Stimulated activated CD8-positive, alpha-beta memory T cell treated with anti-CD3 and anti-CD28 coated beads, Interleukin-4, amount 100 ng/mL, for 4 hours (primary cell): ENCODE measurements at places on chromosomes 7 and 10.

- DNase-seq = no peak
Measured at GRCh38 chr7:24891311-24891735, 88.7 kb downstream of the OSBPL3 start.

GRCh38 chr7:110801502-110801901, 289.4 kb upstream of the LRRN3 start:
- DNase-seq = no peak

GRCh38 chr10:18737841-18738240, 78.6 kb downstream of the ARL5B start:
- no peak for DNase-seq

GRCh38 chr7:73429215-73429614, 4.4 kb upstream of the FZD9 start:
- no peak for DNase-seq

- DNase-seq = no peak
Measured at GRCh38 chr10:95306318-95306650, 15.5 kb upstream of the PDLIM1 start.

DNA sequence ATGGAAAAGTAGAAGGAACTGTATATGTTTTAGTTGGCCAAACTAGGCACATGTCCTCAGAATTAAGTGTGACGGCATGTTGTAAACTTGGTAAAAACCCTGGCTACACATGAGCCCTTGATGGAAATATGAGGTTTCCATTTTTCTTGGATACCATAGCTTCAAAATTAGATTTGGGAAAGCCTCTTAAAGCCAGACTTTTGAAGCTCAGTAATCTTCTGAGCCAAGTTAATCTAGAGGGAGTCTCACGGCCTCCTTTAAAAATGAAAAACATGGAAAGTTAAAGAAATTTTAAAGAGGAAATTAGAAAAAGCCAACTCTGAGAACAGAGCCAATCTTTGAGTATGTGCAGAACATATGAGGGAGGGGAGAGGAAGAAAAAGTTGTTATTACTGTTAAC, 376.0 kb downstream of the CTNNA3 start:
- DNase-seq = no peak

DNA sequence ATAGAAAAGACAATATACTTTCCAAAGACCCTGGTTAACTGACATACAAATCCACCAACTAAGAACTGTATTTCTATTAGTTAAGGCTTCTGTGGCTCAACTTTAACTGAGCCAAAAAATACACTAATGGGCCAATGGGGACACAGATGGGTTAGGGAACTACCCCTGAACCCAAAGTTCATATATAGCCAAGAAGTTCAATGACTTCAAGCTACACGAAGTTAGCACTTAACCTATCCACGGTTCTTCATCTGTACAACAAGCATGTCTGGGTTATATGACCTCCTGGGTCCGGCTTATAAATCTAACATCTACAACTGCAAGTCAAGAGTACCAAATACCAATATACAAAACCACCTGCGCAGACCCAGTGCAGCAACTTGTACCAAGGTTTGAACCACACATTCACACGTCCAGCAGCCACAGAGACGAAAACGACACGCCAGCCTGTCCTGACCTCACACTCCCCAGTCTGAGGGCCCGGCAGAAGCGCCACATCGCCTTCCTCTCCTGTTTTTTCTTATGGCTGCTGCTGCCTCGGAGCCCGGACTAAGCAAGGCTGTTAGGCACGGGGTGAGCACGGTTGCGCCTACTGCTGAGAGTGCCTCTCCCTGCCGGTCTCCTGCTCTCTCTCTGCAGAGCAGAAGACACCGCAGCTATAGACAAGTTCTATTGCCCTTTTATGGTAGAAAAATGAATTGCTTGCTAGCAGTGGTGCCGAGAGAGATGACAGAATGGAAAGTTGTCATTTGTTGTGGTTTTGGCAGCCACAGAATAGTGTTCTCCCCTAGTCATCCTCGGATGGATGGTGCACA, 86.3 kb downstream of the RNF216 start:
- peak; percentile 43 for DNase-seq

GRCh38 chr7:76340617-76341131, 18.1 kb downstream of the YWHAG start:
- DNase-seq = no peak

- no peak for DNase-seq
Measured at GRCh38 chr10:5776136-5776880, 36.9 kb downstream of the GDI2 start.

DNA sequence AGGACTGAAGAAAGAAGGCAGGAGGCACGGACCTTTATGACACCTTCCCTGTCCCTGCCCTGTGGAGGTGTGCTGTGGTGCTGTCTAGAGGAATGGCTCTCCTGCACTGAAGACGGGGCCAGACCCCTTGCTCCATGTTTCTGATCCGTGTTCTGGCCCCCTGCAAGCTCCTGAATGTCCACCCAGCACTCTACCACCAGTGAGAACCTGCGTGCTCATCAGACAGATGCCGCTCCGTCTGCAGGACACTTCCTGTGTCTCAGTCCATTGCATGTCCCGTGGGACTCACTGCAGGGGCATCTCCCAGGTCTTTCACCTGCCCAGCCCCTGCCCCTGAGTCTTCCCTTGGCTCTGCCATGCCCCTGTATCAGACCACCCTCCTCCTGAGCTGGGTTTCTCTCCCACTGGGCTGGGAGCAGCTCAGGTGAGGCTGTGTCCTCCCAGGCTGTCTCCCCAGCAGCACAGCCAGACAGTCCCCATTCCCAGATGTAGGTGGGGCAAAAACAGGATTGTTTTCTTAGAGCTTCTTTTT, 278.3 kb upstream of the ZNF32 start:
- DNase-seq = no peak

DNA sequence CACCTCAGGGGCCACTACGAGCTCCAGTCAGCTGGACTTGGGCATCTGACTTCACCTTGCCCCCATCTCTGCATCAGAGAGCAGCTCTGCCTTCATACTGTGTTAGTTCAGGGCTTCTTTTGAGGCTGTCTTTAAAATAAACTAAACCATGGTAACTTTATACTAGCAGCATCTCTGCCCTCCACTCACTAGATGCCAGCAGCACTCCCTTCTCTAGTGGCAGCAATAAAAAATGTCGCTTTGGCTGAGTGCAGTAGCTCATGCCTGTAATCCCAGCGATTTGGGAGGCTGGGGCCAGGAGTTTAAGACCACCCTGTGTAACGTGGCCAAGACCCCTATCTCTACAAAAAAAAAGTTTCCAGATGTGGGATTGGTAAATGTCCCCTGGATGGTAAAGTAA, 584.4 kb downstream of the INHBA start:
- no peak for DNase-seq

DNA sequence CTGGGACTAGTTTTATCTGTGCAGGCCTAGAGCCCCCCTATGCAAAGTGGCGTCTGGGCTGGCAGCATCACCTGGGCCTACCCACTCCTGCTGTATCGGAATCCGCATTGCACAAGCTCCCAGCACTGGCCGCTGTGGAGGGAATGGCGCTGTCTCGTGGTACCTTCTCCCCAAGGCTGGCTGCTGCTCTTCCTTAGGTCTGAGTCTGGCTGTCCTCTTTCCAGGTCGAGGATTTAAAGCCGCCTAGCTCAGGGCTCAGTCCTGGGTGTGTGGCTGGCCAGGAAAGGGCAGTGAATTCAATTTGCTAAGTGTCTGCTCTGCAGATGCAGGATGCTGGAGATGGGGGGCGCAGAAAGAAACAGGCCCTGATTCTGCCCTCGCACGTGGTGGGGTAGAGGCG, 44.7 kb downstream of the MGMT start:
- DNase-seq = no peak

DNA sequence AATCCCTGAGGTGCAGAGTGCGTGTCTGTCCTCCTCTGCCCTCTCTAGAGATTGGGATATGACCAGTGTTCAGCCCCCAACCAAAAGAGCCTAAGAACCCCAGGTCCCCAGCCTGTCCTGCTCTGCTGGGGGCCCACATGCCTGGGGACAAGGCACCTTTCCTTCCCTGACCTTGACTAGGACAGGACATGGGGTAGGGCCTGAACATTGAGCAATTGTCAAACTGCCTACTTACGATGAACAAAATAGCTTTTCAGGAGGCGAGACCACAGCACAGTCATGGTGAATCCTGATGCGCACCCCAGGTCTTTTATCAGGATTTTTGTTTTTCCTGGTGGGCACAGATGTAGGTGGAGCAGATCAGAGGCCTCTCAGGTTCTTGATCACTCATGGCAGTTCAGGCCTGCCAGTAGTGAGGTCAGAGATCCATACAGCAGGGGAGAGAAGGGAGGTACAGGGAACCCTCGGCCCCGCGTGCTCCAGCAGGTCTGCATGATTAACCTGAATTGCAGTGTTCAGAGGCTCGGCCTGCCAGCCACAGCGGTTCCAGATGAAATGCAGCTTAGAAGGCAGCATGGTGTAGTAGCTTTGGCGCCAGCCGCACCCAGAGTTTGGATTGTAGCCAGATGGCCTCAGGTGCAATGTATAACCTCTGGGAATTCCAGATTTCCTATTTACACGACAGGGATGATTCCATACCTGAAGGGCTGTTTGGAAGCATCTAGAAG, 191.3 kb downstream of the CUX1 start:
- no peak for DNase-seq

GRCh38 chr10:3961082-3961481, 176.1 kb upstream of the KLF6 start:
- no peak for DNase-seq

DNA sequence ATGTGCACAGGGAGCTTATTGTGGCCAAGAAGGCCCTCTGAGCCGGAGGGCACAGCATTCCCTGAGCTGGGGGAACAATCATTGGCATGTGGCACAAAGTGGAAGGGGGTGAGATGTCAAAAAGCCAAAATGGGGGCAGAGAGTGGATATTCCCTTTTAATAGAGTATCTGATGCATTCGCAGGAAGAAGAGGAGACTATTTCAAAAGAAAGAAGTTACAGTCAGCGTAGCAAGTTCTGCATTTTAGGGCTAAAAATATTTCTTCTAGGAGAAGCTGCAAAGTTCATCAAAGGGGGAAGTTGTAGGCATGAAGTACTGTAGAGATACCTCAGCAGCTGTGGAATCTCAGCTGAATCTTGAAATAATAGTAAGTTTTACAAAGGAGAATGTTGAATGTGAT, 136.0 kb upstream of the WDR11 start:
- DNase-seq = no peak

GRCh38 chr10:23351926-23352519, 7.4 kb upstream of the C10orf67 start:
- DNase-seq = no peak

DNA sequence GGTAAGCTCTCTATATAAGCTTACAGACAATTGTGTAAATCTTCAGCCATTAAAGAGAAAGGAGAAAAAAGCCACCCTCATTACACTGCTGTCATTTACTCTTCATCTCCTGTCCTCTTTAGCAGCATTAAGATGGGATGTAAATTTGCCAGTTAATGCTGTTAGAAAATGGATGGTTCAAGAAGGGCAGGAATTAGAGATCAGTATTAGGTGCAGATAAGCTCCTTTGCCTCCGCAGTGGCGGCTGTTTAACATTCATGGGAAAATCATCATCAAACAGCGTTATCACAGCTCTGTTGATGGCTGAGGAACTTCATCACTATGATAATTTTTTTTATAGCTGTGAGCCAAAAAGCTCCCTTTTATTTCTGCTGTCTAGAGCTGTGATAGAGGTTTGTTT, 61.8 kb upstream of the FAM204A start:
- DNase-seq = no peak
